Anterior cingulate cortex (tissue), 58 donors: ENCODE measurements at places on chromosomes 2 and 18.

GRCh38 chr2:229818230-229818629, 103.6 kb downstream of the TRIP12 start:
- DNase-seq = no peak

- DNase-seq = no peak
Observed at GRCh38 chr18:11808001-11808855, 43.0 kb upstream of the CHMP1B start.

GRCh38 chr2:79373358-79374130, 139.3 kb upstream of the CTNNA2 start:
- DNase-seq = no peak

DNA sequence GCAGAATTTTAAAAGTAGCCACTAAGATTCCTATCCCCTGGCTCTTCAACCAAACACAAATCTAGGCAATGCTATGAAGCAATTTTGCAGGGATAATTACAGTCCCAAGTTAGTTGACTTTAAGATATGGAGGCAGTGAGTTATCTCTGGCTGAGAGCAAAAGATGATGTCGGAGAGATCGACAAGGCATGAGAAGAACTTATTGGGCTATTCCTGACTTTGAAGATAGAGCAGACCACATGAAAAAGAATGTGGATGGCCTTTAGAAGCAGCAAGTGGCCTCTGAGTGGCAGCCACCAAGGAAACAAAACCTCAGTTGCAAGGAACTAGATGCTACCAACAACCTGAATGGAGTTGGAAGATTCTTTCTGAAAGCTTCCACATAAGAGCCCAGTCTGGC, 58.2 kb upstream of the PPM1B start:
- no peak for DNase-seq

- no peak for DNase-seq
Observed at GRCh38 chr18:3799515-3799914, 349.5 kb downstream of the TGIF1 start.

DNA sequence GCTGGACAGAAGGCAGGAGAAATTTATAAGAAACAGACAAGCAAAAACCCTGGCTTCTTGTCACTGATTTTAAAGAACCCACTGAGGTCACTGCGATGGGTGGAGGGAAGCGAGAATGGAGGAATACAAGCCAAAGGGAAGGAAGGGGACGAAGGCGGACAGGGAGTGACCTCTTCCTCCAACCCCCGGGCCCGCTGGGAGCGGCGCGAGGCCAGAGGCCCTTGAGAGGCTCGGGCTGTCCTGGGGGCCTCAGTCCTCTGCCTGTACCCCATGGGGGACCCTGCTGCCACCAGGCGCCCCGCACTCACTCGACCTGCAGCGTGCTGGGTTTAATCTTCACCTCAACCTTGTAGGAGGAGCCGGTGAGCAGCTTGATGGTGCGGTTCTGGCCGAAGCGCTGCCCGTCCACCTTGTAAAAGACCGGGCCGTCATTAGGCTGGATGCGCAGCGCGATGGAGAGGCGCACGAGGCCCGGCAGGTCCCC, 793 bp downstream of the CNRIP1 start:
- DNase-seq = no peak

- no peak for DNase-seq
Observed at GRCh38 chr2:51559026-51559425, 527.1 kb upstream of the NRXN1 start.

- DNase-seq = no peak
Observed at GRCh38 chr2:33340280-33340679, 136.2 kb upstream of the RASGRP3 start.

- no peak for DNase-seq
Observed at GRCh38 chr2:218245214-218245613, 15.6 kb upstream of the GPBAR1 start.

DNA sequence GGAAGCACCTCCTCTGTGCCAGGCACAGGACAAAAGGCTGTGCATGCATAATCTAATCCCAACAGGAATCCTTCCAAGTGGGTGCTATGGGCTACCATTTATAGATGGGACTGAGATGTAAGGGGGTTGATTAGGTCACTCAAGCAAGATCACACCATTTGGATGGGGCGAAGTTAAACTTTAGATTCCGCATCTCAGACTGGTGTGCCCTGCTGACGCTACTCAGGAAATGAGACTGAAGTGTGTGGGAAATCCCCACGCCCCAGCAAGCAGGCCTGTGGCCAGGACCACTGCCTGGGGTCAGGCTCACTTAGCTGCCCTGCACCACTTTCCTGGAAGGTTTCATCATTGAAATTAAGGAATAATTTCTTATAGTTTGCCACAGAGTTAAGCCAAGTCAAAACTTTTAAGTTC, 70.5 kb upstream of the PPP1CB start:
- DNase-seq = peak; percentile 49

DNA sequence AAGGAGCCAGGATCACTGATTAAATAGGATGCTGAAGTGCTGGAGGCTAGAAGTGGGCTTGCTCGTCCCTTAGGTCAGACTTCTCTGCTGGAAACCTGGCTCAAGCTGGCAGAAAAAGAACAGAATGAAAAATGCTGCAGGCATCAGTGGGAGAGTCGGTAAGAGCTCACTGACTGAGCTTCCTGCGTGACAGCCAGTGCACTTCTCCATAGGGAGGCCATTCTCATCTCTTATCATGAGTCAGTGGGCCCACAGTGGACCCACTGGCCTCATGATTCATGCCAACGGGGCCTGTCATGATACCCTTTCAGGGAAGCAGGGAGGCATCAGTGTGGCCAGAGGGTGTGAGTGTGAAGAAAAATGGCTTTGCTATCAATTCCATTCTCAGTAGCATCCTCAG, 498.2 kb downstream of the PTPRM start:
- DNase-seq = no peak

- DNase-seq = no peak
Observed at GRCh38 chr2:238114331-238114841, 14.2 kb downstream of the ESPNL start.

- DNase-seq = no peak
Observed at GRCh38 chr2:124919296-124919695, 894.2 kb downstream of the CNTNAP5 start.
